T-cell (primary cell): ENCODE measurements at places on chromosomes 5 and 9.

DNA sequence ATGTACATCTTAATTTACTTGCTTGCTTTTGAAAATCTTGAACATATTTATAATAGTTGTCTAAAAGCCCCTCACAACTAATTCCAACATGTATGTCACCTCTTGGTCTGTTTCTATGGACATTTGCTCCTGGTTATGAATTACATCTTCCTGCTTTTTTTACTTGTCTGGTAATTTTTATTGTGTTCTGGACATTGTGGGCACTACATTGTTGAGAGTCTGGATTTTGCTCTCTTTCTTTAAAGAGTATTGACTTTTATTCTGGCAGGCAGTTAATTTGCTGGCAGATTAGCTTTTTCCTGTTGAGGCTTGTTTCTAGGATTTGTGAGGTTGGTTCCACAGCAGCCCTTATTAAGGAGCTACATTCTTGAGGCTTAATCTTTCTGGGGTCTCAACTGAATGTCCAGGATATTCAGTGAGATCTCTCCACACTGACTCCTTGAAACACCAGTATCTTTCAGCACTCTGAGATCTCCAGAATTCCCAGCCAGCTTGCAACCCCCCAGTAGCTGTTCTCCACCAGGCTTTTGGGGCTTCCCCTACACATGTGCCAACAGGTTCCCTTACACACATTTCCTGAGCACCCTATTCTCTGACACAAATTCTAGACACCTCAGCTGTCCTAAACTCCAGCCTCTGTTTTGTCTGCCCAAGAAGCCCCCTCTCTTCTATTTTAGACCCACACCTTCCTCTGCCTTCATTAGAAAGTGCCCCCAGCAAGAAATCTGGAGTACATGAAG lies 27.4 kb downstream of the KIAA1191 start:
- DNase-seq: no peak

DNA sequence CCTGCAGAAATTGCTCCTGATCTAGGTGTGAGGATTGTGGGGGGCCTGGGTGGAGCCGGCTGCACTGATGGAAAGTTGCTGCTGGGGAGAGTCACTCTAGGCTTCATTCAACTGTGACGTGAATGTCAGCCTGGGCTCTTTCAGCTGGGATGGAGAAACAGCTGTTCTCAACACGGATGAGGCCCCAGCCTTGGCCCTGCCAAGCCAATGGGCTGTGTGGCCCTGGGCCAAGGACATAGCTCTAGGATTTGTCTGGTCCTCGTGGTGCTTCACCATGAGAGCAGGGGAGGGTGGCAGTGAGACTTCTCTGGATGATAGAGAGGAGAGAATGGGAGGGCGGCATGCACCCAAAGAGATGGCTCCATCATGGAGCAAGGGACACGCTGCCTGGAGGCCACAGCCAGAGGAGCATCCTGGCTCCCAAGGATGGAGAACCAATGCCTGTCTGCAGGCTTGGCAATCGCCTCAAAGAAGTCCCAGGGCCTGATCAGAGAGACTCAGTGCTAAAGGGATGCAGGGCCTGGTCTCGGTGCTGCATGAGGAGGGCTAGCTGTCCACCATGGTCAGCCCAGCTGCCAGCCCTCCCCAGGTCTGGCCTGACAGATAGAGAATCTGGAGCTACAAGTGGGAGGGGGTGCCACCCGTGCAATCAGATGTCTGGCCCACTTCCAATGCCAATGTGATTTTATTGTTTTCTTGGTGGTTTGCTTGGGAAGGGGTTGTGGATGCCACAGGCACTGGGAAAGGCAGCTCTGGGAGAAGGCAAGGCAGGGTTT lies 141.0 kb downstream of the GADD45G start:
- no peak for DNase-seq

DNA sequence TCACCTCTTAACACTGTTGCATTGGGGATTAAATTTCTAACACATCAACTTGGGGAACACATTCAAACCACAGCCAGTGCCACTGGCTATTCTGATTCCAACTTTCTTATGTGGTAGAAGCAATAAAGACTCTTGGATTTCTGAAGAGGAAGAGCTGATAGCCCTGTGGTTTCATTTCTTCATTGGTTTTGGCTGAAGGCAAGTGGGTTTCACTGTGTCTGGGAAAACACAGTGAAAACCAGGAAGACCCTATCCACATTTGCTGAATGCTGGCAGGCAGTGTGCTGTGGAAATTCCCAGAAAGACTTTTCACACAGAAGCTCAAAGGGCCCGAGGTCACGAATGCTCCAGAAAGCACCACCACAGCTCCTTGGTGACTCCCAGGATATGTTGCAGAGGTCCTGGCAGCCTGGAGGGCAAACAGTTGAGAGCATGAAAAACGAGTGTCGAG lies 67.1 kb downstream of the DAPK1 start:
- no peak for DNase-seq

- no peak for DNase-seq
Observed at GRCh38 chr9:78605041-78606000, 308.4 kb downstream of the PSAT1 start.

DNA sequence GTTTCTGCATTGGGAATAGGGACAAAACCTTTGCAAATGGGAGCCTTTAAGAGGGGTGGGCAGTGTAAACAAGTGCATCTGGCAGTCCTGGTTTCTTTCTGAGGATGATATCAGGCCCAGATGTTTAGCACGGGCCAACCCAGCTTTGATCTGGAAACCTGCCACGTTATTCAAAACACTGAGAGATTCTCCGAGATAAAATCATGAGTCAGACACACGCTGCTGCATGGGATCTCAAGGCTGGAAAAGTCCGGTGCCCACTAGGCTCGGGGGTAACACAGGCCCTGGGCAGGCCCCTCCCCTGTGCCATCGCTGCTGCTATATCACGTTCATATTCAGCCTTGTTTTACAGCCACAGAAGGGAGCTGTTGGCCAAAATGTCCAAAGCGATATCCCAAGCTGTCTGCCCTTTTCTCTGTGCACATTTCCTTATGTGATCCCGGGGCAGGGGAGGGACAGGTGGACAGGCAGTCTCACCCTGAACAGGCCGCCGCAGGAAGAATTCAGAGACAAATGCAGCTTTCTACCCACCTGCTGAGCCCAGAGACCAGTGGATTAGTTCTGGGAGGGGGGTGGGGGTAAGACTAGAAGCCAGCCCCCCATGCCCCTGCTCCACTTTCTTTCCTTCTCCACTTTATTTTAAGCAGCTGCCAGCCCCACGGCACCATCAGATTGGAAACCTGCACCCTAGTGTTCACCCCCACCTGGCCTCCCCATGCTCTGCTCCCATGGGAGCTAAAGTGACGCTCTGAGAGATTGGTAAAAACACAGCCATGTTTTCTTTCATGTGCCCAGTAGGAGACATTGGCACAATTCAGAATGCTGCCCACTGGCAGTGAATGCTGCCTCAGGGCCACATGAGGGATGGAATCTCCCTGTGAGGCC lies 63.1 kb downstream of the TMOD1 start:
- no peak for DNase-seq
